ENCODE measurements at places on chromosomes 11 and 22. TPM values are rescaled to one million over a fixed set of nuclear protein-coding genes. Genes with fewer than 3 reads are reported as not detected.

PHOX2A gene
- not detected for total RNA-seq

C22orf15 gene
- not detected for total RNA-seq

HEPHL1 gene
- total RNA-seq, result not detected

TTC12 gene
- total RNA-seq, result 24.3 TPM

GRCh38 chr11:35981581-35981980, 37.7 kb downstream of the LDLRAD3 start:
- no peak for DNase-seq

DNA sequence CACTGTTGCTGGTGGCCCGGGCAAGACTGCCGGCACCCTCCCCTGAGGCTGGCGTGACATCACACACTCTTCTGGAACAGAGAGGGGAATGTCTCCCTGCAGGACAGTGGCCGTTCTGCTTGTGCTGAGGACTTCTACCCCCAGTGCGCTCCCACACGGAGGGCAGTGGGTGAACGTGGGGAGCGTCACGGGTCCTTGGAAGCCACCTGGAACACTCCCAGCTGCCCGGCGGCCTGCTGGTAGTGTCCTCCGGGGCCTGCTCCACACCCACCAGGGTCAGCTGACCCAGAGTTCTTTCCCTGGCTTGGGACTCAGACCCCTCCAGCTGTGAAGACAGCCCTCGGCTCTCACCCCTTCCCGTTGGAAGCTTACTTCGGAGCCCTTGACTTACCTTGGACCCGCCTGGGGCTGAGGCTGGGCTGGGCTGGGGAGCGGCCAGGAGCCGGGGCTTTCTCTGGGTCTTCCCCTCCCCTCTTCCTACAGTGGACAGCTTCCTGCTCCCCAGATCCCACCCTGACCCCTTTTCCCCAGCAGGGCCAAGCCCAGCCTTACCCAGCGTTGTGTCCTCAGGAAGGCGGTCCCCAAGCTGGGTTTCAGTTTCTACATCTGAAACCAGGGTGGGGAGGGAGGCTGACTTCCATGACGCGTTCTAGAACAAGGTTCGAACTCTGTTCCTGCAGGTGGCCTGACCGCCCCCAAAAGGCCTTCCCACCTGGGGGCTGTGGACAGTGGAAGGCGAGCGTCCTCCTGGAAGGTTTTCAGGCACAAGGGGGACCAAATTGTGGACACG, 14.8 kb upstream of the GAL start:
- no peak for DNase-seq

- no peak for DNase-seq
Measured at GRCh38 chr22:40178417-40179409, 988 bp downstream of the TNRC6B start.

GRCh38 chr11:125945011-125945796, 640 bp upstream of the VSIG10L2 start:
- no peak for DNase-seq

DNA sequence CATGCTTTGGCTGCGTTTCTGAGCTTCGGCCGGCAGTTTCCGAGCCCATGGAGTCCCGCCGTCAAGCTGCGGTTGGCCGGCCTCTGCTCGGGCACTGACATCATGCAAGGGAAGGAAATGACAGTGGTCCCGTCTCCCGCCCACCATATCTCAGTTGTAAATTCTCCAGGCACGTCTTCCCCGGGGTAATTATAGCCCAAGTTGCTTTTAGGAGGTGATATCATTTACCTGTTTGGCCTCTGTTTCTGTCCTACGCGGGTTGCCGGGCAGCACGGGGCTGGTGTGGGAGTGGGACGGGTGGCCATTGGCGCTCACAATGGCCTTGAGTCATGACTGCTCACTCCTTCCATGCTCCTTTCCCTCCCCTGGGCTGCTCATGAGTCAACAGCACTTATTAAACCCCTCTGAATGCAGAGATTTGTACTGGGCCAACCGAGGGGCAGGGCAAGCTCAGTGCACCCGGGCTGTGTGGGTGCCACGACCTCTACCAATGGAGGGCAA, 4.2 kb upstream of the ANO1 start:
- DNase-seq, result no peak

DNA sequence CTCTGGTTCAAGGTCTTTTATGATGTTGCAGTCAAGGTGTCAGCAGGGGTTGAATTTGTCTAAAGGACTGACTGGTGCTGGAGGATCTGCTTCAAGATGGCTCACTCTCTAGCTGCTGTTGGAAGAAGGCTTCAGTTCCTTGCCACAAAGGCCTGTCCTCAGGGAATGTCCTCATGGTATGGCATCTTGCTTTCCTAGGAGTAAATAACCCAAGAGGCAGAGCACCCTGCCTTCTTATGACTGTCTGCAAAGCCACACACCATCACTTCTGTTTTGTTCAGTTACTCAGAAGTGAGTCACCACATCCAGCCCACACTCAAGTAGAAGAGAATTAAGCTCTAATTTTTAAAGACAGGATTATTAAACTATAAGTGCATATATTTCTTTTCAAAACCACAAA, 45.2 kb downstream of the PLAAT5 start:
- DNase-seq, result no peak

DNA sequence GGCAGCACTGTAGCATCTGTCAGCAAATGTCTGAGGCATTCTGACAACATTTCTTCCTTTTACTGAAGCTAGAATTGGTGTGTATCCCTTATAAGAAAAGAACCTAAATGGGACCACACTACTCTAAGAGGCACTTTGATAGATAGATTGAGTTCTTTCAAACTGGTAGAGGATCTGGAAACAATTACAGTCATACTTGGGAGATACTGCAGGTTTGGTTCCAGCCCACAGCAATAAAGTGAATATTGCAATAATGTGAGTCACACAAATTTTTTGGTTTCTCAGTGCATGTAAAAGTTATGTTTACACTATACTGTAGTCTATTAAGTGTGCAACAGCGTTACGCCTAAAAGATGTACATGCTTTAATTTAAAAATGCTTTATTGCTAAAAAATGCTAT, 96.9 kb downstream of the SBF2 start:
- DNase-seq, result no peak

DNA sequence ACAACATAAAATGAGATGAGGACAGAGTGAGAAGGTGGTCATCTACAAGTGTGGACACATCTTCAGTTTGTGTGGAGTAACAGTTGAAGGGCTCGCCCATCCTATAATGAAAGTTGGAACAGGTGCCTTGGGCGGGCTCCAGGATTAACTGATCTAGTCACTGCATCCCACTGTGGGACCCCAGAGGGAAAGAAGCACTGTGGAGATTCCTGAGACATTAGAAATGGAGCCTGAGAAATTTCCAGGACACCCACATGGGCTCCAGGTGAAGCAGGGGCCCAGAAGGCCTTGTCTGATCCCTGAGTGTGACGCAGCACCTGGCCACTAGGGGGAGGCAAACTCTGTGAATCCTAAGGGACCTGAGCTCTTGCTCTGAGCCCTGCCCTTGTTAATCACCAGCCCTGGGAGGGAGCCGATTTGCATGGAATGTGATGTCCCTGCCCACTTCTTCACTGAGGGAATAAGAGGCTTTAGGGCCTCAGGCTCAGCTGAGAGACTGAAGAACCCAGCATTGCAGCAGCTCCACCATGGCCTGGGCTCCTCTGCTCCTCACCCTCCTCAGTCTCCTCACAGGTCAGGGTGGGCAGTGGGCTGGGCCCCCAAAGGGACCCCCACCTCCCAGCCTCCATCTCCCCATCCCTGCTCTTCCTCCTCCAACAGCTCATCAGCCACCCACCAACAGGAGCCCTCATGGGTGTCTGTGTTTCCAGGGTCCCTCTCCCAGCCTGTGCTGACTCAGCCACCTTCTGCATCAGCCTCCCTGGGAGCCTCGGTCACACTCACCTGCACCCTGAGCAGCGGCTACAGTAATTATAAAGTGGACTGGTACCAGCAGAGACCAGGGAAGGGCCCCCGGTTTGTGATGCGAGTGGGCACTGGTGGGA, 98.4 kb downstream of the VPREB1 start:
- no peak for DNase-seq

DNA sequence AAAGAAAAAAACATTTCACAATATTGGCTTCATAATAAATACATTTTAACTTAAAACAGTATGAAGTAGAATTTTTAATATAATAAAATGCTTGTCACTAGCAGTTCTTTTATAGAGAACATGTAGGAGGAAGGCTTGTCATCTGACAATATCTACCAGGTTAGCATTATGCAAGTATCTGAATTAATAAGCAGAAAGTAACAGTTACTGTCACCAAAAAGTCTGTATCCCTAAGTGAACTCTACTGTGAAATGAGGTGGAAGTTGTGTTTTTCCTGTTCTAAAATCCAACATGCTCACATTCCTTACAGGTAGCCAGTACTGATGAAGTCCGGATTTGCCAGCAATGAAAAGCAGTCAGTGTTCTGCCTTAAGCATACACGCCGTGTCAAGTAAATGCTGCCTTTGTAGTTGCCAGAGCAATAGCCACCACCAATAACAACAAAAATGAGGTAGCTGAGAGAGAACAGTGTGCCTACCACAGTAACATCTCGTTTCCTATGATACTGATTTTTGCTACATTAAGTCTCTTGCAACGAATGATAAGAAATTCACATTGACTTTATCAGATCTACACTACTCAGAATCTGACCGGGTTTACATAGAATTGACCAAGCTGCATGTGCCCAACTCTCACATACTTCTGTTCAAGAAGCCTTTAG, 95.5 kb downstream of the SIK3 start:
- no peak for DNase-seq

GRCh38 chr11:57459164-57460021, 935 bp upstream of the RTN4RL2 start:
- no peak for DNase-seq

DNA sequence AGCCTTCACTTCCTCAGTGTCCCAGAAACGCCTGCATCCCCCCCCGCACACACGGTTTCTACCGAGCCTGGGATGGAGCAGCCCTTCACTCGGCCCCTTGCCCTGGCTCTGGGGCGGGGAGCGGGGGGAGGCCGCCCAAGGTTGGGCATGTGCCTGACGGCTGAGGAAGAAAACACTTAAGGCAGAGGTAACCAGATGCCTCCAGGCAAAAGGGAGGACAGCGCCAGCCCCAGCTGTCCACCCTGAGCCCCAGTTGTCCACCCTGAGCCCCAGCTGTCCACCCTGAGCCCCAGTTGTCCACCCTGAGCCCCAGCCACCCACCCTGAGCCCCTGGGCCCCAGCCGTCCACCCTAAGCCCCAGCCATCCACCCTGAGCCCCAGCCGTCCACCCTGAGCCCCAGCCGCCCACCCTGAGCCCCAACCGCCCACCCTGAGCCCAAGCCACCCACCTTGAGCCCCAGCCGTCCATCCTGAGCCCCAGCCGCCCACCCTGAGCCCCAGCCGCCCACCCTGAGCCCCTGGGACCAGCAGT, 3.8 kb upstream of the TTLL8 start:
- no peak for DNase-seq

- no peak for DNase-seq
Measured at GRCh38 chr22:26050079-26050478, 119.2 kb upstream of the SEZ6L start.

DNA sequence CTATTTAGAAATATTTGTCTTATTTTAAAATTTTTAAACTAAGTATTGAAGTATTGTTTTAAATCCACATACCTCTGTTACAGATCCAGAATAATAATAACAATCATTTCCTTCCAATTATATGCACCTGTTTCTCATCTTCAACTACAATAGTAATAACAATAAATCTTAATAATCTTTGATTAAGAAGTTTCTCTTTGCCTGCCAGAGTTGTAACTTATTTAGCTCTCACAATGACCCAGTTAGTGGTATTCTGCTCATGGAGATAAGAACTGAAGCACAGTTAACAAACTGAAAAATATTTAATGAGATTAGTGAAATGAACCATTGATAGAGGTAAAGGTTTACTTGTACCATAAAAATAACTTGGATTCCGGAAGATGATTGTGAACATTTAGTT, 796.3 kb downstream of the LUZP2 start:
- DNase-seq, result no peak

GRCh38 chr22:44540756-44541670, 43.0 kb upstream of the RTL6 start:
- no peak for DNase-seq

Data from Panc1 (cell line).